Endothelial cell (in vitro differentiated cells): ENCODE measurements at places on chromosomes 6 and 20.
A peak's percentile ranks its signal among the peaks of the same experiment; 100 is the strongest.

- H3K27ac ChIP-seq, result peak overlapping the region; percentile 36
- DNase-seq, result no peak
- H3K36me3 ChIP-seq, result no peaks in the 10 kb centered on the region
- no peak overlapping the region for H3K4me3 ChIP-seq
- peaks cover 3% of the 10 kb centered on the region for H3K27me3 ChIP-seq
- H3K4me1 ChIP-seq, result no peaks in the 10 kb centered on the region
These were observed 14.9 kb downstream of the IP6K3 start for GRCh38 chr6:33731751-33732282.

- H3K27ac ChIP-seq, result no peak overlapping the region
- no peaks in the 10 kb centered on the region for H3K27me3 ChIP-seq
- H3K36me3 ChIP-seq, result no peaks in the 10 kb centered on the region
- no peak overlapping the region for H3K4me3 ChIP-seq
- H3K4me1 ChIP-seq, result peaks cover 4% of the 10 kb centered on the region
These were observed 16.2 kb downstream of the SOBP start for GRCh38 chr6:107506145-107506544.

DNA sequence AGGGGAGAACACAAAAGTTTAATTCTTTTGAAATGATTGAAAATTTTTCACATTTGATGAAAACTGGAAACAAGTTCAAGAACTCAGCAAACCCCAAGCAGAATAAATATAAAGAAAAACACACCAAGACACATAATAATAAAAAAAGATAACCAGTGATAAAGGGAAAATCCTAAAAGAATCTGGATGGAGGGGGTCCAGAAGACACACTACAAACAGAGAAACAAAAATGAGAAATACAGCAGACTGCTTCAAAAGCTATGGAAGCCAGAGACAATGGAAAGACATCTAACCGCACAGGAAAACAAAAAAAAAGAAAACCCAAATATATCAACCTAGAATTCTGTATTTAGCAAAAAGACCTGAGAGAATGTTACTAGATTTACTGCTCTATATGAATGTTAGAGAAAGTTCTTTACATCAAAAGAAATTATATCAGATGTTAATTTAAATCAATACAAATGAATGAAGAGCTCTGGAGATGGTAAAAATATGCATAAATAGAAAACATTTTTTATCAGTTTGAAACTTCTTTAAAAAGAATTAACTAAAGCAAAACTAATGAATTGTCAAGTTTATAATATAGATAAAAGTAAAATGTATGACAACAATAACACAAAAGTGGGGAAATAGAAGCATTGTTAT is 310.7 kb upstream of the PREP start:
- H3K4me3 ChIP-seq, result no peak overlapping the region
- no peak overlapping the region for H3K27ac ChIP-seq
- no peaks in the 10 kb centered on the region for H3K4me1 ChIP-seq
- H3K27me3 ChIP-seq, result peaks cover 2% of the 10 kb centered on the region

- H3K27ac ChIP-seq, result no peak overlapping the region
- H3K4me3 ChIP-seq, result no peak overlapping the region
- H3K36me3 ChIP-seq, result no peaks in the 10 kb centered on the region
These were observed 134.4 kb upstream of the HMGCLL1 start for GRCh38 chr6:55713436-55713835.

GRCh38 chr20:47774131-47774777 is 11.0 kb downstream of the SULF2 start:
- DNase-seq, result no peak
- no peak overlapping the region for H3K4me3 ChIP-seq
- no peak overlapping the region for H3K27ac ChIP-seq

GRCh38 chr6:143361536-143362191 is 88.8 kb downstream of the ADAT2 start:
- H3K4me3 ChIP-seq, result no peak overlapping the region
- no peak for DNase-seq
- H3K4me1 ChIP-seq, result no peaks in the 10 kb centered on the region
- no peaks in the 10 kb centered on the region for H3K27me3 ChIP-seq

GRCh38 chr6:10954590-10955010 is 67.7 kb downstream of the SYCP2L start:
- H3K4me3 ChIP-seq, result no peak overlapping the region
- no peaks in the 10 kb centered on the region for H3K27me3 ChIP-seq
- no peak overlapping the region for H3K27ac ChIP-seq
- H3K36me3 ChIP-seq, result no peaks in the 10 kb centered on the region

- DNase-seq, result no peak
- no peaks in the 10 kb centered on the region for H3K36me3 ChIP-seq
- no peak overlapping the region for H3K4me3 ChIP-seq
- H3K27ac ChIP-seq, result no peak overlapping the region
- H3K27me3 ChIP-seq, result no peaks in the 10 kb centered on the region
These were observed 603.7 kb upstream of the PTCHD4 start for GRCh38 chr6:48714699-48715098.

GRCh38 chr6:18209539-18210197 is 54.4 kb downstream of the KDM1B start:
- DNase-seq, result no peak
- H3K27ac ChIP-seq, result no peak overlapping the region
- no peak overlapping the region for H3K4me3 ChIP-seq
- H3K36me3 ChIP-seq, result peaks cover 35% of the 10 kb centered on the region
- peaks cover 6% of the 10 kb centered on the region for H3K4me1 ChIP-seq

DNA sequence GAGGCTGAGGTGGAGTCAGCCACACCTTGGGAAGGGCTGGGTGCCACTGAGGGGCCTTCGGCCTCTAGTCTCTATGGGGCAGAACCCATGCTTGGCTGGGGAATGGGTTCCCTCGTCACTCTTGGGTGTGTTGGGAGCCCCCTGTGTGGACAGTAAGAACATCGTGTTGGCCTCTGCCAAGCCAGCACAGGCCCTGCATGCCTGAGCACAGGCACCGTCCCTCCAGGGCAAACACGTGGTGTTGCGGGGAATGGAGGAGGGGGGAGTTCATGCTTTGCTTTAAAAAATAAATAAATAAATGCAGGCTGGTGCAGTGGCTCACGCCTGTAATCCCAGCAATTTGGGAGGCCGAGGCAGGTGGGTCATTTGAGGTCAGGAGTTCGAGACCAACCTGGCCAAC is 63.0 kb downstream of the EZR start:
- no peak overlapping the region for H3K4me3 ChIP-seq
- no peak for DNase-seq
- peaks cover 6% of the 10 kb centered on the region for H3K27me3 ChIP-seq
- H3K4me1 ChIP-seq, result no peaks in the 10 kb centered on the region
- H3K36me3 ChIP-seq, result no peaks in the 10 kb centered on the region

DNA sequence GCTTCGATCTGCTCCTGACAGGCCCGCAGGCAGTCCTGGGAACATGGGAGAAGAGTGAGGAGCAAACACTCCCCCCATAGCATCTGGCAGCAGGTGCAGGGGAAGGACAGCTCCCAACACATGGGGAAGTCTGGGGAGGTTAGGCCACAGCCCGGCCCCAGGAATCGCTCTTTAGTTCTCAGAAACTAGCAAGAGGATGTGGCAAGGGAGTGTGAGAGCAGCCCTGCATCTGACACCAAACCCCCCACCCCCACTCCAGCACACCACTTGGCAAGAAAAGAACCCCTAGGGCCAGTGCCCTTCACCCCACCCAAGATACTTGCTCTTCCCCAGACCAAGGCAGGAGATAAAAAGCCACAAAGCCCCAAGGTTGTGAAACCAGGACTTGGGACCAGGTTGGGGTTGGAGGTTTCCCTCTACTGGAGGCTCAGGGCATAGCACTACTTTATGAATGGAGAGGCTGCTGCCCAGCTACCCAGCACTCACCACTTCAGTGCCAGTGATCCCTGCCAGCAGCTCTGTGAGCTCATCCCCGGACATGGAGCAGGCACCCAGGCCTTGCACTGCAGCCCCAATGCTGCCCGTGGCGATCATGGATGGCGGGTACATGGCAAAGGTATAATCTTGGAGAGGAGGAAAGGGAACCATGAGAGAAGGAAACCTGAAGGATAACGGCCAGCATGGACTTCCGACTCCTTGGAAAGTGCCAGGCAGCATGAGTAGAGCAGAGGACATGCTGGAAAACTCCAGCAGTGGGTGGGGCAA is 5.4 kb downstream of the CCND3 start:
- peaks cover 6% of the 10 kb centered on the region for H3K27me3 ChIP-seq
- H3K27ac ChIP-seq, result no peak overlapping the region
- peaks cover 26% of the 10 kb centered on the region for H3K36me3 ChIP-seq
- DNase-seq, result peak; percentile 68
- no peak overlapping the region for H3K4me3 ChIP-seq

DNA sequence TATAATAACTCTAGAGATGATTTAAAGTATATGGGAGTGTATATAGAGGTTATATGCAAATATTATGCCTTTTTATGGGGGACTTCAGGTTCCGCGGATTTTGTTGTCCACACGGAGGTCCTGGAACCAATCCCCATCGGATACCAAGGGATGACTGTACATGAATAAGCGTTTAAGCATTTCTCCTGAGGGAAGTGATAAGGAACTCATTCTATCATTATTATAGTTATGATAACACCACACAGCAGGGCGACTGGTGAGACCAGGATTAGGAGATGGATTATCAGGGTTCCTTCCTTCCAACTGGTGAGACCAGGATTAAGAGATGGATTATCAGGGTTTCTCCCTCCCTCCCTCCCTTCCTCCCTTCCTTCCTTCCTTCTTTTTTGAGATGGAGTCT is 6.6 kb downstream of the ECI2 start:
- no peak for DNase-seq
- H3K4me1 ChIP-seq, result peaks cover 3% of the 10 kb centered on the region
- H3K4me3 ChIP-seq, result no peak overlapping the region
- H3K27ac ChIP-seq, result no peak overlapping the region
- H3K27me3 ChIP-seq, result no peaks in the 10 kb centered on the region
- H3K36me3 ChIP-seq, result peaks cover 49% of the 10 kb centered on the region

- no peaks in the 10 kb centered on the region for H3K27me3 ChIP-seq
- peak; percentile 45 for DNase-seq
- H3K4me1 ChIP-seq, result peaks cover 3% of the 10 kb centered on the region
- peaks cover 4% of the 10 kb centered on the region for H3K36me3 ChIP-seq
- no peak overlapping the region for H3K4me3 ChIP-seq
These were observed 248.0 kb downstream of the CDH26 start for GRCh38 chr20:60206259-60206658.

DNA sequence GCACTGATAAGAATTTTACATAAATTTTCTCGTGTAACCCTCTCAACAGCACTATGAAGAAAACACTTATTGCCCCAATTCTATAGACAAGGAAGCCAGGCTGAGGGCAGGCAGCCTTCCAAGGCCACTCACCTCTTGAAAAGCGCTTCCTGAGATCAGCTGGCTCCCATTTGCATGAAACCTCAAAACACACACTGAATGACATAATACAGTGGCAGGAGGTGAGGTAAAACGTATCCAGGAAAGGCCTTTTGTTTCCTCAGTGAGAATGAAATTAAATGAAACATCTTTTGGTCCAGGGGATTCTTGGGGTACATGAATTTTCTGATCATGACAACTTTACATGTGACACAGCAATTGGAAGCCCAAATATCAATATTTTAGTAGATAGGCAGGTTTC is 112.5 kb downstream of the WDR27 start:
- H3K27me3 ChIP-seq, result peaks cover 1% of the 10 kb centered on the region
- no peaks in the 10 kb centered on the region for H3K36me3 ChIP-seq
- H3K4me3 ChIP-seq, result no peak overlapping the region
- peaks cover 11% of the 10 kb centered on the region for H3K4me1 ChIP-seq
- no peak for DNase-seq
- H3K27ac ChIP-seq, result no peak overlapping the region

GRCh38 chr6:170221753-170222400 is 69.0 kb downstream of the DLL1 start:
- no peak for DNase-seq
- H3K27ac ChIP-seq, result no peak overlapping the region
- no peak overlapping the region for H3K4me3 ChIP-seq
- no peaks in the 10 kb centered on the region for H3K36me3 ChIP-seq
- peaks cover 4% of the 10 kb centered on the region for H3K4me1 ChIP-seq

- H3K36me3 ChIP-seq, result no peaks in the 10 kb centered on the region
- H3K4me1 ChIP-seq, result no peaks in the 10 kb centered on the region
- no peak overlapping the region for H3K4me3 ChIP-seq
- H3K27ac ChIP-seq, result no peak overlapping the region
- no peak for DNase-seq
These were observed 91.0 kb downstream of the UNC5CL start for GRCh38 chr6:40947876-40948526.

DNA sequence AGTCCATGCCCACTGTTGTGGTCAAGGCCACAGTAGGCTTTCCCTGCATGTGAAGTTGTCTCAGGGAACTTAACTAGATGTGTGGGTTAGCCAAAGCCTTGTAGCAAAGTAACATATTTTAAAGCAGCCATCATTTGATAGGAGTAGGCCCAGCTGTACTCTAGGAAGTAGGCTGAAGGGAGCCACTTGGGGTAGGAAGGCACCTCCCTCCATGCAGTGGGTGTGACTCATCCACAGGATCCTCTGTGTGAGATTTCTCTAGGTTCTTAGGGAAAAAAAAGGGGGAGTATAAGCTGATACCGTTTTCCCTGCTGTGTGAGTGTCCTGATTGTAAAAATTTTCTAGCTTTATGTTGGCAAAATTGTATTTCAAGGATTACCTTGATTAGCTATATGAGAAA is 44.7 kb downstream of the VAPB start:
- H3K4me1 ChIP-seq, result no peaks in the 10 kb centered on the region
- peaks cover 2% of the 10 kb centered on the region for H3K27me3 ChIP-seq
- no peak overlapping the region for H3K4me3 ChIP-seq
- no peak for DNase-seq
- H3K27ac ChIP-seq, result no peak overlapping the region

- DNase-seq, result peak; percentile 22
- H3K4me1 ChIP-seq, result no peaks in the 10 kb centered on the region
- no peak overlapping the region for H3K27ac ChIP-seq
- H3K27me3 ChIP-seq, result peaks cover 4% of the 10 kb centered on the region
- peaks cover 6% of the 10 kb centered on the region for H3K36me3 ChIP-seq
These were observed 12.7 kb upstream of the EFHC1 start for GRCh38 chr6:52407467-52407866.

- H3K4me3 ChIP-seq, result no peak overlapping the region
- H3K27me3 ChIP-seq, result no peaks in the 10 kb centered on the region
- no peak for DNase-seq
- no peaks in the 10 kb centered on the region for H3K36me3 ChIP-seq
- H3K27ac ChIP-seq, result no peak overlapping the region
These were observed 19.3 kb upstream of the SASH1 start for GRCh38 chr6:148323344-148323743.

DNA sequence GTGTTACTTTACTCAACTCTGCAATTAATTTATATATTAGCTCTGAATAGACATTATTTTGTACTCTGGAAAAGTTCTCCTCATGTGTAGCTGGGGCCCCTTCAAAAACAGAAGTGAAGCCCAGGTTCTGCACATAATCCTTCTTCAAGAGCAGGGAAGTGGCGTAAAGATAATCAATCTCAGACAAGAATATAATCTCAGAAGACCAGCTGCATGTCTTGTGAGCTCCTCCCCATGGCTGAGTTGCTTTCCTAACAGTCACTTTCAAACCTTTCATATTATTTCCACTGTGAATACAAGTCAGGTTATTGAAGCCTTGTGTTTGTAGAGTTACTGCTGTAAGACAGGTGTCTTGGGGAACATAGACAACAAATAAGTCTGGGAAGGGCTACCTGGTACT is 691.9 kb downstream of the RFPL4B start:
- no peak overlapping the region for H3K4me3 ChIP-seq
- H3K27ac ChIP-seq, result no peak overlapping the region
- H3K4me1 ChIP-seq, result peaks cover 25% of the 10 kb centered on the region
- DNase-seq, result no peak
- H3K27me3 ChIP-seq, result peaks cover 2% of the 10 kb centered on the region
